ENCODE measurements at places on chromosomes 16 and 17.

- no peak for DNase-seq
These were observed 30.8 kb downstream of the HLF start for GRCh38 chr17:55295411-55296170.

- no peak for DNase-seq
These were observed 89.6 kb downstream of the CDH13 start for GRCh38 chr16:82716361-82716855.

- DNase-seq, result no peak
These were observed 57.3 kb downstream of the CRISPLD2 start for GRCh38 chr16:84876873-84877606.

GRCh38 chr16:23944381-23944780 lies 108.6 kb downstream of the PRKCB start:
- DNase-seq, result no peak

- no peak for DNase-seq
These were observed 919 bp downstream of the N4BP1 start for GRCh38 chr16:48608871-48609651.

DNA sequence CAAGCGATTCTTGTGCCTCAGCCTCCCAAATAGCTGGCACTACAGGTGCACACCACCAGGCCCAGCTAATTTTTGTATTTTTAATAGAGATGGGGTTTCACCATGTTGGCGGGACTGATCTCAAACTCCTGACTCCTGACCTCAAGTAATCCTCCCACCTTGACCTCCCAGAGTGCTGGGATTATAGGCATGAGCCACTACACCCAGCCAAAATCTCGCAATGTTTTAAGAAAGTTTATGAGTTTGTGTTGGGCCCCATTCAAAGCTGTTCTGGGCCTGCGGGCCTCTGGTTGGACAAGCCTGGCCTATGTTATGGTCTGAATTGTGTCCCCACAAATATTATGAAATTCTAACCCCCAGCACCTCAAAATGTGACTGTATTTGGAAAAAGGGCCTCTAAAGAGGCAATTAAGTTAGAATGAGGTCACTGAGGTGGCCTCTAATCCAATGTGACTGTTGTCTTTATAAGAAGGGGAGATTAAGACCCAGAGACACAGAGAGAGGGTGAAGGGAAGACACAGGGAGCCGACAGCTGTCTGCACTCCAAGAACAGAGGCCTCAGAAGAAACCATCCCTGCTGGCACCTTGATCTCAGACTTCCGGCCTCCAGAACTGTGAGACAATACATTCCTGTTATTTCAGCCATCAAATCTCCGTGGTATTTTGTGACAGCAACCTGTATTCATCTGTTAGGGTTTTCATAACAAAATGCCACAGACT lies 469.9 kb downstream of the HS3ST4 start:
- DNase-seq, result no peak

DNA sequence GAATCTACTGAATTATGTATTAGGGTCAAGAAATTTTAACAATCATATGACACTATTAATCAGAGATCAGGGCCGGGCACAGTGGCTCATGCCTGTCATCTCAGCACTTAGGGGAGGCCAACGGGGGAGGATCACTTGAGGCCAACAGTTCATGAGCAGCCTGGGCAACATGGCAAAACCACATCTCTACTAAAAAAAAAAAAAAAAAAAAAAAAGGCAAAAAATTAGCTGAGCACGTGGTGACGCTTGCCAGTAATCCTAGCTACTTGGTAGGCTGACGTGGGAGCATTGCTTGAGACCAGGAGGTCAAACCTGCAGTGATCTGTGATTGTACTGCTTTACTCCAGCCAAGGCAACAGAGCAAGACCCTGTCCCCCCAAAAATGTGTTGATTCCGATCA lies 52.5 kb upstream of the CLEC3A start:
- no peak for DNase-seq

Measured in LNCaP clone FGC (cell line).